ENCODE measurements at places on chromosomes 1 and 21. TPM values are rescaled to one million over a fixed set of nuclear protein-coding genes. Genes with fewer than 3 reads are reported as not detected.

The WNT2B gene
- total RNA-seq = 11.8 TPM

The PLXNA2 gene
- 83.9 TPM for total RNA-seq

The UBASH3A gene
- 1.2 TPM for total RNA-seq

The CNST gene
- total RNA-seq = 31.4 TPM

The CD1B gene
- not detected for total RNA-seq

The SPRR4 gene
- not detected for total RNA-seq

The C1orf115 gene
- total RNA-seq = 26.3 TPM

The SPRR2G gene
- total RNA-seq = not detected

The FOXJ3 gene
- 44.0 TPM for total RNA-seq

The KCNA3 gene
- 19.4 TPM for total RNA-seq

GRCh38 chr21:10575311-10575667 lies 53.9 kb downstream of the TPTE start:
- DNase-seq = no peak
- no peak overlapping the region for H3K4me3 ChIP-seq
- no peaks in the 10 kb centered on the region for H3K27me3 ChIP-seq
- no peak overlapping the region for H3K27ac ChIP-seq
- no peaks in the 10 kb centered on the region for H3K36me3 ChIP-seq
- H3K4me1 ChIP-seq = no peaks in the 10 kb centered on the region

GRCh38 chr1:189774721-189775287 lies 702.9 kb downstream of the BRINP3 start:
- DNase-seq = no peak
- no peaks in the 10 kb centered on the region for H3K36me3 ChIP-seq
- H3K4me3 ChIP-seq = no peak overlapping the region
- no peaks in the 10 kb centered on the region for H3K4me1 ChIP-seq

DNA sequence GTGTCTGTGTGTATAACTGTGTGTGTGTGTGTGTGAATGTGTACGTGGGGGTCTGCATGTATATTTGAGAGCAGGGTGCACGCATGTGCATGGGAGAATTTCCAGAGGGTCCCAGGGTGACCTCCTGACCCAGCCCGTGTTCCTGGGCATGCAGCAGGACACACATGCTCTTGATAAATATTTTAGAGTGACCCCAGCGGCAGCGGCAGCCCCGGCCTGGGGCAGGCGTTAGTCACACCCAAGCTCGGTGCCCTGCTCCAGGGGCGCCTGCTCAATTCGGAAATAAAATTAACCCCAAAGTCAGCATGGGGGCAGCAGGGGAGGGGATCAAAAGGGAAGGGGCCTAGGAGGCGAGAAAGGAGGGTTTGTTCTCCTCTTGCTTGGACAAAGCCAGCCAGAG lies 107.5 kb downstream of the PAX7 start:
- H3K36me3 ChIP-seq = no peaks in the 10 kb centered on the region
- H3K27ac ChIP-seq = no peak overlapping the region
- DNase-seq = no peak
- no peaks in the 10 kb centered on the region for H3K4me1 ChIP-seq

- no peaks in the 10 kb centered on the region for H3K4me1 ChIP-seq
- H3K27ac ChIP-seq = no peak overlapping the region
- H3K36me3 ChIP-seq = no peaks in the 10 kb centered on the region
- no peaks in the 10 kb centered on the region for H3K27me3 ChIP-seq
Observed at GRCh38 chr1:13435458-13435857, 25.2 kb downstream of the PRAMEF20 start.

GRCh38 chr1:192973202-192973601 lies 86.0 kb downstream of the UCHL5 start:
- no peaks in the 10 kb centered on the region for H3K27me3 ChIP-seq
- H3K27ac ChIP-seq = no peak overlapping the region
- no peaks in the 10 kb centered on the region for H3K4me1 ChIP-seq
- H3K36me3 ChIP-seq = no peaks in the 10 kb centered on the region
- DNase-seq = no peak

GRCh38 chr1:210850556-210850955 lies 283.4 kb downstream of the KCNH1 start:
- H3K27me3 ChIP-seq = no peaks in the 10 kb centered on the region
- no peaks in the 10 kb centered on the region for H3K36me3 ChIP-seq
- no peak overlapping the region for H3K27ac ChIP-seq
- no peaks in the 10 kb centered on the region for H3K4me1 ChIP-seq

DNA sequence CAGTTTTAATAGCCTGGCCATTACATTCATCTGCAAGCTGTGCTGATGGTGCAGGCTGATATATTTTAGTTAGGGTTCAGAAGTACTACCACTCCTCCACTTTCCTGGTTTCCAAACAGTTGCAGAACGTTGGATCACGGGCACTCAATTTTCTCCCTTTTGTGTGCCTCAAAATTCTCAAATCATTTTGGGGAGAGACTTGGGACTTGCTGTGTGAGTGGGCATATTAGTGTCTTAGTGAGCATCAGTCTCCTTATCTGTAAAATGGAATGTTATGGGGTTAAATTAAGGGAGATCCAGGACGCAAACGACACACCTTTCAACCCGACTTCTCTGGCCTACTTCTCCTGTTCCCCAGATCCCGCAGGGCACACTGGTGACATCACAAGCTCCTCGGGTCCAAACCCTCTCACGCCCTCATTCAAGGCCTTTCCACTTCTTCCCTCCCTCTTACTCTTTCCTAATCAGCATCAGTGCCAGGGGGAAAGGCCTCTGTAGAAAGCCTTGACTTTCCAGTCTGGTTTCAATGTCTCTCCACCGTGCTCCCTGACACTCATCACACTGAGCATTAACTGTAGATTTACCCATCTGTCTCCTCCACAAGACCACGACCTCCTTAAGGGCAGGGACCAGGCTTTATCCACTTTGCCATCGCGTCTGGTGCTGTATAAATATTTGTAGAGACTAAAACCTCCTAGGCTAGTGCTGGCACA lies 1.2 kb downstream of the PIGP start:
- H3K36me3 ChIP-seq = peaks cover 11% of the 10 kb centered on the region
- H3K27me3 ChIP-seq = no peaks in the 10 kb centered on the region
- peak overlapping the region; percentile 99 for H3K27ac ChIP-seq
- H3K4me3 ChIP-seq = peak overlapping the region; percentile 93
- DNase-seq = peak; percentile 73

DNA sequence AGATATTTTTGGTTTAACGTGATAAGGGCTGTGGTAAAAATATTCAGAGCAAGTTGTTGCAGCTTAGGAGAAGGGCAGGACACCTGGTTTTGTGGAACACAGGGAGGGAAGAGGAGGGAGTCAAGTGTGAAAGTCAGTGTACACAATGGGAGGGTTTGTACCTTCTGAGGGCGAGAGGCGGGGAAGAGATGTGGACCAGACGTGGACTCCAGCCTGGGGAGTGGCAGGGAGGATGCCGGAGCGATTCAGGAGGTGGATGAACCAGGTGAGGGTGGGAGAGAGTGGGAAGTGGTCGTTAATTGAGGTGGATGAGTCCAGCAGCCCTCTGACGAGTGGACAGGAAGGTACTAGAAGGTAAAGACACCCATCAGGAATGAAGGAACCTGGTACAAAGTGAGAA lies 52.2 kb upstream of the IRF2BP2 start:
- H3K4me1 ChIP-seq = peaks cover 14% of the 10 kb centered on the region
- H3K36me3 ChIP-seq = no peaks in the 10 kb centered on the region
- no peak overlapping the region for H3K4me3 ChIP-seq
- H3K27ac ChIP-seq = no peak overlapping the region

- H3K27me3 ChIP-seq = no peaks in the 10 kb centered on the region
- no peaks in the 10 kb centered on the region for H3K36me3 ChIP-seq
- DNase-seq = no peak
- no peaks in the 10 kb centered on the region for H3K4me1 ChIP-seq
- H3K4me3 ChIP-seq = no peak overlapping the region
- no peak overlapping the region for H3K27ac ChIP-seq
Observed at GRCh38 chr1:203103216-203103615, 17.4 kb upstream of the MYOG start.

DNA sequence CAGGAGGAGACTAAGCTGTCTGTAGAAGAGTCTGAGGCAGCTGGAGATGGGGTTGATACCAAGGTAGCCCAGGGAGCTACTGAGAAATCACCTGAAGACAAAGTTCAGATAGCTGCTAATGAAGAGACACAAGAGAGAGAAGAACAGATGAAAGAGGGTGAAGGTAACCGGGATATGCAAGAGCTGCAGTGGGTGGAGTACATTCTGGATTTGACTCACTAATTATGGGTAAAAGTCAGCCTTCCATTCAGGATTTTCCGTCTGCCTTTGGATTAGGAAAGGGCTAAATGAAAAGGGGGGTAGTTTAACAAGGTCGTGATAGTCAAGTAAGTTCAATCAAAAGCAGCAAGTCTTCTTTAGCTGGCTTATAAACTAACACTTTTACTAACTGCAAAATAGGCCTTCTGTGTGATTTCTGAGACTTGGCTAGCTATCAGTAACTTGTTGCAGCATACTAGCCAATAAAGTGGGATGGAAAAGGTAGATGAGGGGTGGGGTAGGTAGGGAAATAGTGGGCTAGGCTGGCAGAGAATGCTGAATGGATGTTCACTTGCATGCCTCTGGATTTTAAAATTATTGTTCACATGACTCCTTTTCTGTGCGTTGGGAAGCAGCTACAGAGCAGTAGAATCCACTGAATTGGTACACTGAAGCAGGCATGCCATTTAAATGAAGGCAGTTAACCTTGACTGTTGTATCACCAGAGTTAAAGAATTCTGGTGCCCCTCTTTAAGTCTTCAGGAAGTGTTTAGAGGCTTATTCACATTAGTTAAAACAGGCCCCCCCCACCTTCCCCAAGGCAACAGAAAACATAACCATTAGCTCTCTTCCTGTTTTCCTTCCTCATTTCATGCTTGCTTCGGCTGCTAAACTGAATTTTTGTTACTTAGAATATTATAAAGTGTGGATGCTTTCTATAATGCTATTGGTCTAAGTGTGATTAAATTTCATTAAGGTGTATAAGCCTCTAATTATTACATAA lies 15.4 kb downstream of the CCDC17 start:
- H3K36me3 ChIP-seq = peaks cover 46% of the 10 kb centered on the region
- H3K27me3 ChIP-seq = no peaks in the 10 kb centered on the region
- no peak overlapping the region for H3K4me3 ChIP-seq
- no peak for DNase-seq
- H3K27ac ChIP-seq = peak overlapping the region; percentile 7
- H3K4me1 ChIP-seq = peaks cover 14% of the 10 kb centered on the region

DNA sequence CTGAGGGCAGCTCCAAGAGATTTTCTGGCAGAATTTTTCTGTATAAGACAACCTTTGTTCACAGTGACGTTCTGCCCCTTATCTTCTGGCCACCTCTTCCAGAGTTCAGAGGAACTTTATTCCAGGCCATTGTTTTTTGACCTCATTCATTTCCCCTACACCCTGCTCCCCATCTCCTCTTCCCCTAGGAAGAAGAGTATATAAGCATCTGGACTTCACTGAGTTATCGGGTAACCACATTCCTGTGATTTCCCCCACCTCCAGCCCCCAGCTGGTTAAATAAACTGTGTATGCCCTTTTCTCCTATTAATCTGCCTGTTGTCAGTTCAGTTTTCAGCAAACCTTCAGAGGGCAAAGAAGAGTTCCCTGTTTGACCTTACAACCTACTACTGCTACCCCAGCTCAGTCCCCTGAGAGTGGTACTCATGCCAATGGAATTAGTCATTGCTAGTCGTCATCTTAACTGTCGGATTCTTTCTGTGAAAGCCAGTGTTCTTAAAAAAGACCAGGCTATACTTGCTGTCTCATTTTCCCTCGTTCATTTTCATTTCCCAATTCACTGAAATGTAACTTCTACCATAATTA lies 14.3 kb upstream of the ALG14 start:
- H3K27ac ChIP-seq = no peak overlapping the region
- DNase-seq = no peak
- no peaks in the 10 kb centered on the region for H3K36me3 ChIP-seq
- H3K4me1 ChIP-seq = peaks cover 6% of the 10 kb centered on the region

DNA sequence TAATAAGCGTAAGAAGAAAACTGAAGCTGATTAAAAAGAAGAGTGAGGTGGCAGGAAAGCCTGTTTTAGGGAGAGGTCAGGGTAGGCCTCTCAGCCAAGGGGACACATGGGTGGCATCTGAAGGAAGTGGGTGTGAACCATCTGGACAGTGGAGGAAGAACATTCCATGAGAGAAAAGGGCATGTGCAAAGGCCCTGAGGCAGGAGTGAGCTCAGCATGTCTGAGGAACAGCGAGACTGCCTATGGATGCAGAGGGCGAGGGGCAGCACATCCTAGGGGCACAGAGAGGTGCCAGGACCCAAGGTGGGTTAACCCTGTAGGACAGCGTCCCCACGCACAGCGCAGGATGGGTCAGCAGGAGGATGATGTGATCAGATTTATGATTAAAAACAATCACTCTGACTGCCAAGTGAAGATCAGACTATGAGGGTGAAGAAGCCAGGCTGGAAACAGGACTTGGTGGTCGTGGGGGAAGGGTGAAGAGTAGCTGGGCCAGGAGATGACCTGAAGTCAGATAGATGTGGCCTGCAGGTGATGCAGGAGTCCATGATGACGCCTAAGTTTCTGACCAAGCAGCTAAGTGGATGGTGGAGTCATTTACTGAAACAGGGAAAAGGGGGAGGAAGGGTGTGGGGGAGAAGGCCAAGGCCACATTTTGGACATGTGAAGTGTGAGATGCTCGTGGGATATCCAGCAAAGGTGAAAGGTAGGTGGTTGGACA lies 37.9 kb downstream of the PABPC4 start:
- H3K27ac ChIP-seq = no peak overlapping the region
- H3K36me3 ChIP-seq = peaks cover 26% of the 10 kb centered on the region
- H3K4me3 ChIP-seq = no peak overlapping the region
- peaks cover 4% of the 10 kb centered on the region for H3K4me1 ChIP-seq
- DNase-seq = no peak

GRCh38 chr1:45403298-45403697 lies 63.1 kb upstream of the MUTYH start:
- H3K27me3 ChIP-seq = no peaks in the 10 kb centered on the region
- H3K4me1 ChIP-seq = no peaks in the 10 kb centered on the region
- DNase-seq = no peak
- no peaks in the 10 kb centered on the region for H3K36me3 ChIP-seq
- H3K4me3 ChIP-seq = no peak overlapping the region

- DNase-seq = no peak
- H3K27ac ChIP-seq = no peak overlapping the region
- no peak overlapping the region for H3K4me3 ChIP-seq
- no peaks in the 10 kb centered on the region for H3K36me3 ChIP-seq
Observed at GRCh38 chr1:185680453-185680852, 53.7 kb upstream of the HMCN1 start.
